Suprapubic skin (tissue), 4 donors: ENCODE measurements at places on chromosomes 1 and 21. TPM values are rescaled to one million over a fixed set of nuclear protein-coding genes. Genes with fewer than 3 reads are reported as not detected.

DNA sequence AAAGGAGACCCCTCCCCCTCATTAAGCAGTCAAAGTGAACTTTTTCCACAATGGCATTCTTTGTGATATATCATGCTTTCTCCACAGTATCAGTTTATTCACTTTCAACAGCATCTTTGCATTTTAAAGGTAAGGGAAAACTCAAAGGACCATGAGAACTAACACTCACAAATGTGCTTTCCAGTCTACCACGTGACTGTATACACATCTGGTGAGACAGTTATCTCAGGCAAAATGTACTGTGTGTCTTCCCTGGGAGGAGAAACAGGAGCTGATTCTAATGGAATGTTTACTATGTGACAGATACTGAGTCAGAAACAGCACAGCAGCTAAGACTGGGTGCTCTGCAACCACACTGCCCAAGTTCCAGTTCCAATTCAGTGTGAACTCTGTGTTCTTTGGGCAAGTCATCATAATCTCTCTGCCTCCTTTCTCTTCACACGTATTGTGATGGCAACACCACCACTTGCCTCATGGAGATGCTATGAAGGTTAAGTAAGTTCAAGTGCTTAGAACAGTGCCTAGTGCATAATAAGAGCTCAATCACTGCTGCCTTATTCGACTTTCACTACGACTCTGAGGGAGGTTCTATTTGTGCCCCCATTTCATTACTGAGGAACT is 79.0 kb downstream of the SLC45A1 start:
- H3K27ac ChIP-seq: peak overlapping the region; percentile 79
- H3K4me1 ChIP-seq: peaks cover 45% of the 10 kb centered on the region
- H3K36me3 ChIP-seq: peaks cover 23% of the 10 kb centered on the region
- no peak for DNase-seq
- no peak overlapping the region for H3K4me3 ChIP-seq

- DNase-seq: no peak
- H3K27me3 ChIP-seq: no peaks in the 10 kb centered on the region
- peaks cover 19% of the 10 kb centered on the region for H3K4me1 ChIP-seq
- H3K4me3 ChIP-seq: peak overlapping the region; percentile 18
- no peaks in the 10 kb centered on the region for H3K36me3 ChIP-seq
- H3K27ac ChIP-seq: peak overlapping the region; percentile 82
Measured at GRCh38 chr1:172826096-172826741, 167.3 kb downstream of the FASLG start.

DNA sequence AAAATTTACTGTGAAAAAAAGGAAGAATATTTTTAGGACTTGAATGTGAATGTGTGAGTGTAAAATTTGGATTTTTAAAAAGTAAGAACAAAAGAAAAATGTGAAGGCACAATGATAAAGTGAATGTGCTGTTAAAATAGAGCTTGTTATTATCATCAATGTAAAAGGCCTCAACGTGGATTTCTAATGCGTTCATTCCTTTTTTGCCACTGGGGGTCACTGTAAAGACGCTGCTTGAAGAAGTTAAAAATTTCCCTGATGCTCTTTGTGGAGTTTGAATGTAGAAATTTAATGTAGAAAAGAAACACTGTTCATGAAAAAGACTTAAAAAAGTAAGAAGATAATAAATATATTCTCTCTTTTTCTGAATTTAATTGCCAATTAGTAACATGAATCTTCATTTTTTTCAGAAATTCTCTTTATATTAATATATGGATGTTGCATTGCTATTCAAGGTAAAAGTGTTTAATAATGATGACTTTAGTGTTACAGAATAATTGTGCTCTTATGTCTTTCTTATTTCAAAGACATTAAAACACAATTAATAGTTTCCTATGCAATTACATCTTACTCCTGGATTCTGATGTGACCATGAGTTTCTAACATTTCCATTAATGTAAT is 161.5 kb downstream of the DNM3 start:
- H3K27me3 ChIP-seq: no peaks in the 10 kb centered on the region
- H3K27ac ChIP-seq: no peak overlapping the region
- H3K36me3 ChIP-seq: no peaks in the 10 kb centered on the region
- DNase-seq: no peak

- H3K27ac ChIP-seq: no peak overlapping the region
- H3K27me3 ChIP-seq: no peaks in the 10 kb centered on the region
- DNase-seq: no peak
- H3K4me1 ChIP-seq: no peaks in the 10 kb centered on the region
- H3K4me3 ChIP-seq: no peak overlapping the region
Measured at GRCh38 chr1:93995837-93996536, 86.8 kb upstream of the GCLM start.

DNA sequence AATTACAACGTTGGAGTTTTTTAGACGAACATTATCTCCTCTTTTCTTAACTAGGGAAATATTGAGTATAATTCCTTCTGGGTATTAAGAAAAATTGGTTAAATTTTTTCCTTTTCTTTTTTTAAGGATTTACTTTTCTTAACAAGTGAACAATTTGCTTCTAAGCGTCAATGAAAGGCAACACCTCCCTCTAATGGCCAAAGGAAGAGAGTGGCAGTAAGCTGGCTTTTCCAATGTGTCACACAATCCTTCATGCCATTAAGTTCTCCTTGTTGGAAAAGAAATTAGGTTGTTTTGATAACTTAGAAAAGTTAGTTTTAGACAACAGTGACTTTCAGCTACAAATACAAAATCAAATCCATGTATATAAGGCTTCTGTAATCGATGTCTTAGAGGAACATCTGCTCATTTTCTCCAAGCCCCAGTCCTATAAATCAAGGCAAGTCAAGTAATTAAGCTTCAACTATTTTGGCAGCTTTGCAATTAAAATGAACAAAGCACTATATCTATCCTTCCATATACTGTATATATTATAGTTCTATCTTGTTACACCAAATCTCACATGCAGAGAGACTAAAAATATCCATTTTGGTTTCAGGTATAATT is 62.8 kb downstream of the EDEM3 start:
- no peak for DNase-seq
- H3K27ac ChIP-seq: no peak overlapping the region

DNA sequence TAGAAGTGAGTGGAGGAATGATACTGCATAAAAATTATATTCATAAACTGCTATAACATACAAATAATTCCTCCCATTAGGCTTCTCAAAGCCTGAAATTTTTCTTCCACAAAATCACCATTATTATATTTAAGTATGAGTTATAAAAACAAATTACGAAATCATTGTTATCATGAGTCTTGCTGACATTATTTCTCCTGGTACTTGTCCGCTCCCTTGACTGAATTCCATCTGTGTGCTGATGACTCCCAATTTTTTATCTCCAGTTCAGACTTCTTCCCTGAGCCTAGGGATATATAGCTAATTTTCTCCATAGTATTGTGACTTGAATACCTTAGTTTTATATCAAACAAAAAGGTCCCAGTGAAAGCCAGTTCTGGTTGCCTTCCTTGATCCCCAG is 268.2 kb downstream of the HMCN1 start:
- no peak overlapping the region for H3K27ac ChIP-seq
- no peaks in the 10 kb centered on the region for H3K36me3 ChIP-seq
- no peak for DNase-seq
- H3K4me3 ChIP-seq: no peak overlapping the region
- no peaks in the 10 kb centered on the region for H3K27me3 ChIP-seq

GRCh38 chr21:42829417-42829816 is 49.9 kb downstream of the WDR4 start:
- H3K27ac ChIP-seq: no peak overlapping the region
- peaks cover 39% of the 10 kb centered on the region for H3K27me3 ChIP-seq
- no peak overlapping the region for H3K4me3 ChIP-seq

DNA sequence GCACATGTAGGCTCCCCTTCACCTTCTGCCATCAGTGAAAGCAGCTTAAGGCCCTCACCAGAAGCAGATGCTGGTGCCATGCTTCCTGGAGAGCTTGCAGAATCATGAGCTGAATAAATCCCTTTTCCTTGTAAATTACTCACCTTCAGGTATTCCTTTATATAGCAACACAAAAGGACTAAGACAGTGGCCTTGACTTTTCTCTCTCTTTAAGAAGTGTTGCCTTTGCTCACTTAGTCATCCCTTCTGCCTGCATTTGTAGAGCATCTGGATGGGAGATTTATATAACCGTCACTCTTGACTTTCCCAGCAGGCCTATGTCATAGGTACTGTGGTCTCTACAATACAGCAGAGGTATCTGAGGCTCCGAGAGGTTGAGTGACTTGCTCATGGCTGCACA is 3.7 kb downstream of the PCSK9 start:
- H3K27ac ChIP-seq: no peak overlapping the region
- DNase-seq: no peak
- peaks cover 22% of the 10 kb centered on the region for H3K4me1 ChIP-seq
- no peaks in the 10 kb centered on the region for H3K36me3 ChIP-seq
- no peak overlapping the region for H3K4me3 ChIP-seq

GRCh38 chr1:178609015-178609414 is 96.1 kb downstream of the TEX35 start:
- H3K36me3 ChIP-seq: no peaks in the 10 kb centered on the region
- DNase-seq: no peak
- H3K27me3 ChIP-seq: no peaks in the 10 kb centered on the region
- no peak overlapping the region for H3K4me3 ChIP-seq

- H3K27me3 ChIP-seq: peaks cover 3% of the 10 kb centered on the region
- H3K36me3 ChIP-seq: no peaks in the 10 kb centered on the region
- no peak overlapping the region for H3K27ac ChIP-seq
- no peaks in the 10 kb centered on the region for H3K4me1 ChIP-seq
- no peak overlapping the region for H3K4me3 ChIP-seq
- no peak for DNase-seq
Measured at GRCh38 chr1:22376001-22376400, 75.7 kb upstream of the ZBTB40 start.

DNA sequence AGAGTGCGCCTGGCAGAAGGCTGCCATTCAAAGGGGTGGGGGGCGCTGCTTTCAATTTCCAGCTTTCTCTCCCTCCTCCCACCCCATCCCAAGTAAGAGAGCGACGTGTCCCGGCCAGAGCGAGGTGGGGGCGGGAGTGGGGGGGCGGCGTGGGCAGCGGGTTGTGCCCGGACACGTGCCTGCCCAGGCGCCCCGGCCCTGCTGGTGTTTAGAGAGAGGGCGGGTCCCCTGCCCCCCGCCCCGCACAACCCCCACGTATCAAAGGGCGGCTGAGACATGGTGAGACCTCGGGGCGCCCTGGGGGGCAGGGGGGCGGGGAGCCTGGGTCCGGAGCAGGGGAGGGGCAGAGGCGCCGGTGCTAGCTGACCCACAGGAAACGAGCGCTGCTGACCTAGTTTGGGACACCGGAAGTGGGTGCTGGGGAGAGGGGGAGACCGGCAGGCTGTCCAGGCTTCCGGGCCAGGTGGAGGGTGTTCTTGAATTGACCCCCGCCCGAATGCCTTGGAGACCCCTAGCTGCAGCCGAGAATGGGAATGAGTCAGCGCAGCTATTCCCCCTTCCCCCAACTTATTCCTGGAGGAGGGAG is 1.3 kb downstream of the ZBTB7B start:
- no peak for DNase-seq
- peaks cover 71% of the 10 kb centered on the region for H3K4me1 ChIP-seq
- H3K36me3 ChIP-seq: no peaks in the 10 kb centered on the region
- peak overlapping the region; percentile 97 for H3K4me3 ChIP-seq

DNA sequence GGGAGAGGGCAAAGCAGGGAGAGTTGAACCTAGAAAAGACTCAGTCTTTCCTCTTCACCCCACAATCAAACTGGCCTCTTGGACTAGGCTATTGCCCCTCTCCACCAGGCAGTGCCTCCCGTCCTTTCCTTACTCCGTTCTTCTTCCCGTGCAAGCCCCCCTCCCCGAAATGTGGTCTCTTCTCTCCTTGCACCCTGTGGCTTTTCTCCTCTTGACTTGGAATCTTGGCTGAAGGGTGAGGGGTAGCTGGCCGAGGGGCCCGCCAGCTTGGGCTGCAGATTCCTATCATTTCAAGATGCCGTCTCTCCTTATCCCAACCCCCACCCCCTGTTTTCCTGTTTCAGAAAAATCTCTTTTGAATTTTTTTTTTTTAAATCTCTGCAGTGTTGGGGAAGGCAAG is 1.6 kb downstream of the WNT2B start:
- DNase-seq: no peak
- no peaks in the 10 kb centered on the region for H3K36me3 ChIP-seq
- H3K27me3 ChIP-seq: peaks cover 11% of the 10 kb centered on the region
- H3K4me1 ChIP-seq: peaks cover 34% of the 10 kb centered on the region
- H3K27ac ChIP-seq: no peak overlapping the region

GRCh38 chr1:153565529-153566374 is at the start of gene S100A2:
TSS of gene S100A2 (minus strand) at chr1:153565844. CDS start at chr1:153563877, 1,967 bp downstream.
- peaks cover 59% of the 10 kb centered on the region for H3K4me1 ChIP-seq
- H3K27me3 ChIP-seq: no peaks in the 10 kb centered on the region
- H3K27ac ChIP-seq: peak within 1 kb of the TSS; percentile 99
- peak within 1 kb of the TSS; percentile 36 for H3K4me3 ChIP-seq
- no peak for DNase-seq

DNA sequence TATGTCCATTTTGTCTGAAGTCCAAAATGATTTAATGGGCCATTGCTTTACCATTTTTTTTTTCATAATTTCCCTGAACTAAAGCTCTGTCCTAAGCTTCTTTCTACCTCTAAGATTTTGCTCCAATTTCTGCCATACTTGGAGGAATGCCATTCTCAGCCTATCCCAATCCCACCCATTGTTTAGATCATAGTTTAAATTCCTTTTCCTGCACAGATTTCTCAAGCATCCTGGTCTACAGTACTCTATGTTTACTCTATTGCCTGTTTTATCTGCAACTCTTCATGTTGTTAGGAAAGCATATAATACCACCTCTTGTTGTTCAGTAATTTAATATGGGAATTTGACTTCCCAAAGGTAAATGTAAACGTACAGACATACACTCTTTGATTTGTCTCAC is 30.8 kb downstream of the ADAMTS1 start:
- no peak overlapping the region for H3K27ac ChIP-seq
- no peak overlapping the region for H3K4me3 ChIP-seq
- no peak for DNase-seq
- no peaks in the 10 kb centered on the region for H3K4me1 ChIP-seq

- no peaks in the 10 kb centered on the region for H3K4me1 ChIP-seq
- no peak overlapping the region for H3K4me3 ChIP-seq
- H3K36me3 ChIP-seq: no peaks in the 10 kb centered on the region
- no peaks in the 10 kb centered on the region for H3K27me3 ChIP-seq
- DNase-seq: no peak
Measured at GRCh38 chr1:109832945-109833344, 69.2 kb upstream of the EPS8L3 start.

- DNase-seq: no peak
- H3K36me3 ChIP-seq: peaks cover 9% of the 10 kb centered on the region
- H3K4me1 ChIP-seq: peaks cover 5% of the 10 kb centered on the region
- no peak overlapping the region for H3K4me3 ChIP-seq
Measured at GRCh38 chr1:110393286-110393685, 2.5 kb upstream of the SLC16A4 start.

- no peak overlapping the region for H3K4me3 ChIP-seq
- no peak for DNase-seq
- H3K27me3 ChIP-seq: no peaks in the 10 kb centered on the region
- no peaks in the 10 kb centered on the region for H3K36me3 ChIP-seq
Measured at GRCh38 chr1:94279038-94279437, 41.7 kb upstream of the ARHGAP29 start.

- H3K4me3 ChIP-seq: no peak overlapping the region
- peaks cover 56% of the 10 kb centered on the region for H3K4me1 ChIP-seq
- no peaks in the 10 kb centered on the region for H3K36me3 ChIP-seq
- H3K27me3 ChIP-seq: no peaks in the 10 kb centered on the region
Measured at GRCh38 chr1:25706146-25707089, 89.8 kb downstream of the MAN1C1 start.

RGS16 gene
- 0.40 TPM for total RNA-seq

DIO1 gene
- not detected for total RNA-seq

CDK11B gene
- 18.1 TPM for total RNA-seq

CFHR1 gene
- total RNA-seq: not detected

LCE2A gene
- 215 TPM for total RNA-seq

MPZL1 gene
- total RNA-seq: 39.8 TPM

TRAF3IP3 gene
- total RNA-seq: 3.1 TPM

SETD4 gene
- 22.5 TPM for total RNA-seq

ARHGAP30 gene
- total RNA-seq: 46.2 TPM

FCGR2B gene
- 5.3 TPM for total RNA-seq

FAAH gene
- total RNA-seq: 23.1 TPM
